ENCODE measurements at places on chromosomes 4 and X. TPM values are rescaled to one million over a fixed set of nuclear protein-coding genes. Genes with fewer than 3 reads are reported as not detected.

The PRR32 gene
- total RNA-seq = not detected

The SERPINA7 gene
- total RNA-seq = not detected

The FGB gene
- not detected for total RNA-seq

The PLAC1 gene
- 1.7 TPM for total RNA-seq

The ENAM gene
- total RNA-seq = not detected

The GPR50 gene
- not detected for total RNA-seq
